ENCODE measurements at places on chromosomes 6 and 20.

DNA sequence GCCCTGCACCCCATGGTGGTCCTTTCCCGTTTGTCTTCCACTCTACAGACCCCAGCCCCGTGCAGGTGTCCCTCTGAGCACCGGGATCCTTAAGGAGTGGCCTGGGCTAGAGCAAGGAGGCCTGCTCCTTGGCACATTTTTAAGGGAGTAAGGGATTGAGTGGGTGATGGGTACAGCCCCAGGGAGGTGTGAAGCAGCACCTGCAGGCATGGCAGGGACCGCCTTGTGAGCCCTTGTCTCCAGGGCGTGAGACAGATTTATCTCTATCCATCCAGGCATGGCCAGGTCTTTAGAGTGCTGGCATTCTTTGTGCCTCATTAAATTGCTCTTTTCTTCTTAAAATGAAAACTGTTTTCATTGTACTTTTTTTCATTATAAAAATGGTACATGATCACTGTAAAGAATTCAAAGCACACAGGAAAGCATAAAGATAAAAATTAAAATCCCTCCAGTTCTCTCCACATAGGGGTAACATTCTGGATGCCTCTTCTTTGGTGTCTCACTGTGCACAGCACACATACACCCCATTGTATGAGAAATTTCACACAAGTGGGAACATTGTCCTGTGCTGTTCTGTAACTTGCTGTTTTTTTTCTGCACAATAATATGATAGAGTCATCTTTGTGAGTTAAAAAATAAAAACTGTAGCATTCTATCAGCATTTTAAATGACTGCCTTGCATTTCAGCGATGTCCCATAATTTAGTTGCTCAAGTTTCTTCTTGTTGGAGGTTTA is 31.9 kb upstream of the ZNF831 start:
- DNase-seq: no peak

GRCh38 chr6:149906405-149906804 is 8.5 kb upstream of the RAET1E start:
- no peak for DNase-seq

DNA sequence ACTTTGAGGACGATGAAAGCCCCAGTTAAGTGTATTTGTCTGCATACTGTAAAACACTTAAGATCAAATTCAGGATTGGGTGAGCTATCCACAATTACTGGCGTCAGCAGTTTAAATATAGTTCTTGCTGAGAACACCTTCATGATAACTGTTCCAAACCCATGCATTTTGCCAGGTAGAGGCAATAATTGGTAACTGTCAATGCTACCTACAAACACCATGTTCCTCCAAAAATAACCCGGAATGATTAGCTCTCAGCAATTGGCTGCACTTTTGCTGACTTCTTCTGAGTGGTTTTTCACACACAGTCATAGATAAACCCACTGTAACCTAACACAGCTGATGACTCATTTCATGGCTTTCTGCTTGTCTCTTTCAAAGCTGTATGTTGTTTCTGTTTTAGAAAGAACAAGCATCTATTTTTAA is 1358.6 kb upstream of the GJE1 start:
- DNase-seq: no peak

DNA sequence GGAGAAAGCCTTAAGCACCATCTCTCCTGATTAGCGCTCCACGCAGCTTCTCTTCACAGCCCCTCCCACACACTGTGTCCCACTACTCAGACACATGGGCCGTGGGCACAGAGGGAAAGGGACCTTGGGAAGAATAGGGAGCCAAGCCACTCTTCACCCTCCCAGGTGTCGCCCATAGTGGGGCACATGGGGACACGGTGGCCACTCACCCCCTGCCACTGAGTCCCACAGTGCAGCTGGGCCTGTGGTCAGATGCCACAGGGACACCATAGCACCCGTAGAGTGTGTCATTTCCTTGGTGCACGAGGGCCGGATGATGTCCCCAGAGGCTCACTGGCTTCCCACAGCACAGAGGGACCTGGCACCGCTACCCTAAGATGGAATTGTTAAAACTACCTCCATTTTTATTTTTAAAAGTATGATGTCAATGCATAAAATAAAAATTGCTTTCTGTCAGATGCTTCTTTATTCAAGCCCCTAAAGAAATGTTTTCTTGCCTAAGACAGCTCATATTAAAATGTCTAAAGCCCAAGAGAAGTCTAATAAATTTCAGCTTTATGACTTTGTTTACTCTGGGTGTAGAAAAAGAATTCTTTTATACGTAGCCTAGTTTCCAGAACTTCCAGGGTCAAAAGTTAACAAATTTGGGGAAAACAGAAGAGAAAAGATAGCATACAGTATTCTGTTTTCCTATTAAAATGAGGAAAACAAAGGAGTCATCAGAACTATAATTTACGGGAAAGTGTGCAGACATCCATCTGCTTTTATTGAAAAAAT is 191.0 kb upstream of the SNX9 start:
- no peak for DNase-seq

DNA sequence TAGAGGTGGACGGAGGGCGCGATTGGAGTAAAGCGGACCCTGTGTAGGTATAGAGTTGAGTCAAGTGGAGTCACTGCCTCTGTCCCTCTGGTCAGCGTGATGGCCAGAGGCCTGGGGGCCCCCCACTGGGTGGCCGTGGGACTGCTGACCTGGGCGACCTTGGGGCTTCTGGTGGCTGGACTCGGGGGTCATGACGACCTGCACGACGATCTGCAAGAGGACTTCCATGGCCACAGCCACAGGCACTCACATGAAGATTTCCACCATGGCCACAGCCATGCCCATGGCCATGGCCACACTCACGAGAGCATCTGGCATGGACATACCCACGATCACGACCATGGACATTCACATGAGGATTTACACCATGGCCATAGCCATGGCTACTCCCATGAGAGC is 479 bp downstream of the SLC39A7 start:
- DNase-seq: no peak

- no peak for DNase-seq
Observed at GRCh38 chr20:62141397-62142251, 1.6 kb downstream of the PSMA7 start.

- no peak for DNase-seq
Observed at GRCh38 chr6:82951389-82951788, 114.3 kb downstream of the UBE3D start.

- no peak for DNase-seq
Observed at GRCh38 chr20:7696311-7696710, 243.9 kb downstream of the HAO1 start.

DNA sequence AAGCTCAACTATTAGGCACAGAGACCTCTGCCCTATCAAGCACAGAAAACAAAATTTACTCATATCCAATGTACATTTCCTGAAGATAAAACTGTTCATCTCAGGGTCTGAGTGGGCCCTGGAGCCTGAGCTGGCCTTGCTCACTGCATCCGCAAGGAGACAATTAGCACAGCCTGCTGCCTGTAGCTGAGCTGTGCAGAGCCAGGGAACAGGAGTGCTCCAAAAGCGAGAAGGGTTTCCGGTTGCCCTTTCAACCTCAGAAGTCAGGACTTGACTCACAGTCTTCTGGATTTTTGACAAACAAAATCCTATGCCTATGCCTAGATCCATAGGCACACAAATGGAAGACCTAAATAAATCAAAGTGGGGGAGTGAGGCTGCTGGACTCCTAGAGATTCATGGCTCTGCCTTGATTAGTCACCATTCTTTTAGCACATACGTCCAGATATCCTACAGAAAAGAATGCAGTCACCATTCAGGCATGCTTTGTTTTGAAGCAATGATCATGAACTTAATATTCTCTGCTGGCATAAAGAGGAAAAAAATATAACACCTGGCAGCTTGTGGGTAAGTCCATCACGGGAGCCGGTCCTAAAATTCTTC is 73.5 kb downstream of the BFSP1 start:
- no peak for DNase-seq

DNA sequence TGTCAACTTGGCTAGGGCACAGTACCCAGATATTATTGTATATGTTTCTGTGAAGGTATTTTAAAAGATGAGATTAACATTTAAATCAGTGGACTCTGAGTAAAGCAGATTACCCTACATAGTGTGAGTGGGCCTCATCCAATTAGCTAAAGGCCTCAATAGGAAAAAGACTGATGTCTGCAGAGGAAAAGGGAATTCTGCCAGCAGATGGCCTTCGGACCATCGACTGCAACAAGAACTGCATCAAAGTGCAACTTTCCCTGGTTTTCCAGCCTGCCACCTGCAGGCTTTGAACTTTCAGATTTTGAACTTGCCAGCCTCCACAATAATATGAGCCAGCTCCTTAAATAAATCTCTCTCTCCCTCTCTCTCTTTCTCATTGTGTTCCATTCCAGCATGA is 80.5 kb downstream of the IMPG1 start:
- DNase-seq: no peak

- no peak for DNase-seq
Observed at GRCh38 chr6:142884214-142885035, 60.6 kb downstream of the HIVEP2 start.

- DNase-seq: no peak
Observed at GRCh38 chr20:31715766-31716165, 6.9 kb downstream of the BCL2L1 start.

DNA sequence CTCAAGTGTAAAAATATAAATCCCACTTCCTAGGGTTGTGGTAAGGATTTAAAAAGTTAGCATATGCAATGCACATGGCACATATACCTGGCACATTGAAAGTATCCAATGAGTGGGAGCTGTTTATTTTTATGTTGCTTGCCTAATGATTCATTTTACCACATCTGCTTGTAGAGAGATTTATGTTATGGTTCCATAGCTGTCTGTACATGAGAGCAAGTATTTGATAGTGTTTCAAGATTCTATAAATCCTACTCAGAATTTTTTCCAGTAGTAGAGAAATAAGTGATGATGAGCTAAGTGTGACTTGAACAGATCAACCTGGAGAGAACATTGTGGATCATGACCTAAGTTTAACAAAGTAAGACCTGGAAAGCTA is 125.3 kb upstream of the SPTLC3 start:
- no peak for DNase-seq

DNA sequence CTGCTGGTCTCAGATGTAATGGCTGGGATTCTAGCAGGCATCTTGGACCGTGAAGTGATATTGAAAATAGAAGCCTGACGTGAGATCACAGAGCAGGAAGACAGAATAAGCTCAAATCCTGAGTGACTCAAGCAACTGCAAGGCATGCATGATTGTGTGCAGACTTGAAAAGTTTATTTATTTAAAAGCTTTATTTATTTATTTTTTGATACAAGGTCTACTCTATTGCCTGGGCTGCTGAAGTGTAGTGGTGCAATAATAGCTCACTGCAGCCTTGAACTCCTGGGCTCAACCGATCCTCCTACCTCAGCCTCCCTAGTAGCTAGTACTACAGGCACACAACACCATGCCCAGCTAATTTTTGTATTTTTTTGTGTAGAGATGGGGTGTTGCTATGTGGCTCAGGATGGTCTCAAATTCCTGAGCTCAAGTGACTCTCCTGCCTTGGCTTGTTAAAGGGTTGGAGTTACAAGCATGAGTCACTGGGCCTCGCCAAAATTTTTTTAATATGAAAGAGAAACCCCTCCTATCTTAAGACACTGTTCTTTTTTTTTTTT is 40.1 kb upstream of the RNF144B start:
- no peak for DNase-seq

DNA sequence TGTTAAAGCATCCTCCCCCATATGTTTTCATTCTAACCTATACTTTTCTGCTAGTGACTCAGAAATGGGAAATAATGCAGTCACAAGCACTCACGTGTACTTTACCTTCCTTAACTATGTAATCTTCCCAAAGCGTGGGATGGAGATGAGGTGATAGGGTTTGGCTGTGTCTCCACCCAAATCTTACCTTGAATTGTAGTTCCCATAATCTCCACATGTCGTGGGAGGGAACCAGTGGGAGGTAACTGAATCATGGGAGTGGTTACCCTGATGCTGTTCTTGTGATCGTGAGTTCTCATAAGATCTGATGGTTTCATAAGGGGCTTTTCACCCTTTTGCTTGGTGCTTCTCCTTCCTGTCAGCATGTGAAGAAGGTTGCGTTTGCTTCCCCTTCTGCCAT is 35.4 kb downstream of the AGPAT4 start:
- DNase-seq: no peak

Measured in SIG-M5 (cell line).